NCI-H524 treated with DMSO at 0.1 percent for 48 hours (cell line): ENCODE measurements at places on chromosomes 1 and 21.

GRCh38 chr1:81381881-81382280, 418.9 kb upstream of the ADGRL2 start:
- no peak for DNase-seq

GRCh38 chr1:26038477-26038876, 7.4 kb downstream of the SLC30A2 start:
- DNase-seq, result no peak

DNA sequence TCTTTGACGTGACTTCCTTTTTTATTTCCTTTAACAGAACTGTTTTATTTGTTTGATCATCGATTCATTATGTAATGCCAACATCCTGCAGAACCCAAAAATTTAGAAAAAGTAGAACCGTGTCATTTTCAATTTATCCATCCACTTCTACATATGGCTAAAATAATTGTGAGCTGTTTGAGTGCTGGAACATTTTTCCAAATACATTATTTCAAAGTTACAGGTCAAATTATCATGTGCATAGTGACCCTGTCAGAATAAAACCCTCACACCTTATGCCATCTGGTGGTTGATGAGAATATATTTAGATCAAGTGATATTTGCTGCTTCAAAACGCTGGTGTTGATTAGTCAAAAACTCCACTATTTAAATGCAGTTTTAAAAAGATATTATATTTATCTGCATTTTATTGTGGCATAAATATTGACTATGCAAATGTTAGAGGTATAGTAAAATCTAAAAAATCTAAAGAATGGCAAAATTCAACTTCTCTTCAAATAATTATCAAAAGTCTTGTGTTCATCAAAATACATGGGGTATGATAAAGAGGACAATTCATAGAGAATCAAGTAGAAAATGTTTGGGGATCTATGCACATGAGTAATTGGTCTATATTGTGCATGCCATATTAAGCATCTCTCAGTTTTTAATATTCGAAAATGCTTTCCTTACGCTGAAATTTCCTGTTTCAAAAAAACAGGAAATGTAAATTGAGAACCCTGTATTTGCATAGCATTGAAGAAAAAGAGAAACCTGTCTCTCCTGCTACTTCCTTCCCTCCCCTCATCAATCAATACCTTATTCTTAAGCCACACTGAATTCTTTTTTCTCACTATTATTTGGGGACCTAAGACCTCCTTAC, 39.7 kb downstream of the UBE2U start:
- no peak for DNase-seq

- DNase-seq, result no peak
These were observed 43.4 kb downstream of the KCNJ15 start for GRCh38 chr21:38300141-38300578.

DNA sequence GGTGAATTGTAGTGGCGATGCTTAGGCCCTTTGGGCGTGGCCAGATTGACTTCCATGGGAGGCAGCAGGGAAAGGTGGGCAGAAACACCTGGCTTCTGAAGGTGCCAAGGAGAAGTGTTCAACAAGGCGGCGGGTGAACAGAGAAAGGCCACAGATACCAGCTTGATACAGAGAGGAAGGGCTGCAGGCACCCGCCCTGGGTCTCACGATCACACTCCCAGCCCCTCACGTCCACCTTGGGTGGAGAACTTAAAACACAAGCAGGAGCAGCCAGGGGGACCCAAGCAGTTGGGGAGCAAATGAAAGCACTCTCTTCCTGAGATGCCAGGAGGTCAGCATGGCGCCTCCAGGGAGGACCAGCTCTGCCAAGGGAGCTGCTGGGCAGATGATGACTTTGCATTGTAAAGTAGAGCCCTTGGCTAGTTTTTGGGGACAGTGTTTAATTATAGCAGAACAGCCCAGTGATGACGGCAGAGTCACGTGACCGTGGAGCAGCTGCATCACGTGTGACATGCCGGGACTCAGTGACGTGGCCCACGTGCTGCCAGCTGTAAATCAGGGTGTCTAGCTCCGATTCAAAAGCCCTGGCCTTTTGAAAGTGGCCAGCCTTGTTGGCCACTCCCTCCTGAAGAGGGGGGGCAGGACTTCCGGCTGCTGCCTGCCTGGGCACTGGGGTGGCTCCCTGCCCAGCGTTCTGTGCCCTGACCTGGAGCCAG, 19.0 kb downstream of the SLC37A1 start:
- DNase-seq, result no peak
